GM23338 (cell line): ENCODE measurements at places on chromosomes 6 and 20.

DNA sequence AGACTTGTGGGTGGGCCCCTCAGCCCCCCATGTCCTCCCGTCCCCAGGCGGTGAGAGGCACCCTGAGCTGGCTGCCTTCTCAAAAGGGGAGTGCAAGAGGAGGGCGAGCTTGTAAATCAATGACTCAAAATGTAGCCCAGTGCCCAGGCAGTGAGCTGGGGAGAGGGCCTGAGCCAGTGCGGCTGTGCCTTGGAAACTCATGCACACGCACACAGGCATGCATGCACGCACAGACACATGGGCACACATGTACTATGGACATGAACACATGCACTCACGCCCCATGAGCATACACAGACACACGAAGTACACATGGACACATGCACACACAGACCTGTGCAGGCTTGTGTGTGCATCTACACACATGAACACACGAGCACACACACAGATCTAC lies 133.5 kb downstream of the TAF4 start:
- no peaks in the 10 kb centered on the region for H3K27me3 ChIP-seq
- no peak overlapping the region for H3K4me3 ChIP-seq
- DNase-seq, result no peak
- H3K36me3 ChIP-seq, result no peaks in the 10 kb centered on the region
- H3K27ac ChIP-seq, result no peak overlapping the region
- no peaks in the 10 kb centered on the region for H3K4me1 ChIP-seq

DNA sequence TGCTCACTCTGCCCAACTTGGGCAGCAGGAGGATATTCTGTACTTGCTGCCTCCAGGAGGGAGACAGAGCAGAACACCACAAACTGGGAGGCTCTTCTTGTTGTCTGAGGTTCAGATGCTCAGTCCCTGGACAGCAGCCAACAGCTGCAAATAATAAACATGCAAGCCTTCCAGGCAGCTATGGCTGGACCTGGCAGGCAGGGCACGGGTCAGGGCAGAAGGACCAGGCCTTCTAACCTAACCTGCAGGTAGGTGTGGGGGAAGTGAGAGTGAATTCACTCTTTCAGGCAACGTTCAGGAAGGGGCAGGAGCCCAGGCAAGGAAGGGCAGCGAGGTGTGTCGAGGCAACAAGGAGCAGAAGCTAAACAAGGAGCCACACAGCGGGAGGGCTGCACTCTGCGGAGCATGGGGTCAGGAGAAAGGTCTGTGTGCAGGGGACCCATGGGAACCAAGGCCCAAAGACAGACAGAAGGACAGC lies 31.5 kb downstream of the NINL start:
- no peak overlapping the region for H3K4me3 ChIP-seq
- H3K4me1 ChIP-seq, result peaks cover 19% of the 10 kb centered on the region
- no peak for DNase-seq
- H3K36me3 ChIP-seq, result no peaks in the 10 kb centered on the region

DNA sequence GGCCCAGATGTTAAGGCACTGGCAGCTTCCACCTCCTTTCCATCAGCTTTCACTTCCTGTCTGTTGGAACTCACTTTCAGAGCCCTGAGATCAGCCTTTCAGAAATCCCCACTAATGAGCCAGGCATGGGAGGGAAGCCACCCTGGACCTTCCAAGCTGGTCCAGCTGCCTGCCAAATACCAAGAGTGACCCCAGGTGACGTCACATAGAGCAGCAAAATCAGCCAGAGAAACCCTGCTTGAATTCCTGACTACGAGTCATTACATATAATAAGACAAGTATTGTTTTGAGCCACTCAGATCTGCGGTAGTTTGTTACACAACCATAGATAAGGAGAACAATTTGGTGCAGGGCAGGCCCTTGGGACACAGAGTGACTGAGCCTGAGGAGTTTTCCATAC lies 556.0 kb upstream of the JAG1 start:
- DNase-seq, result no peak
- H3K27me3 ChIP-seq, result no peaks in the 10 kb centered on the region
- H3K4me3 ChIP-seq, result no peak overlapping the region
- H3K27ac ChIP-seq, result no peak overlapping the region
- H3K36me3 ChIP-seq, result no peaks in the 10 kb centered on the region

GRCh38 chr6:144268794-144269349 lies 16.3 kb upstream of the UTRN start:
- DNase-seq, result no peak
- H3K4me3 ChIP-seq, result no peak overlapping the region
- no peak overlapping the region for H3K27ac ChIP-seq
- H3K36me3 ChIP-seq, result no peaks in the 10 kb centered on the region

DNA sequence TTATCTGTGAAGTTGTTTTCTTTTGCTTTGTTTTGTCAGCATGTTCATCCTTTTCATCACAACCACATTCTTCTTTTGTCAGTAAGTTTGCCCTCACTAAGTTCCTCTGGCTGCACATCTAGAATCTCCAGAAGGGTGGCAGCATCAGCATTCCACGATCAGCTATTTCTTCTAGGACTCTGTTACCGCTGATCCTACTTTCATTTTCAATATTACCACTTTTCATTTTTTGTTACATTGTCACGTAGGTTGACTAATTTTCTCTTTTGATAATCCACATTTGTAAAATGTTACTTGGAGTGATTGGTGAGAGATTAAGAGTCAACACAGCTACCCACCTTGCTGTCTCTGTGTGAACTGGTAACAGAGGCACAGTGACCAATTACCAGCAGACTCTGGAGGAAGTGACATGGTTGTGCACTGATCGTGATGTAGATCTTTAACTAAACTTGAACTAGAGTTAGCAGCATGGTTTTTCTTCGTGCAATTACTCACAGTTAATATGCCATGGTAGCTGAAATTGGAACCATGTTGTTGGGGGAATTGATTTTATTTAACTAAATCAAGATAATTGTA lies 307.9 kb upstream of the SLC35B3 start:
- no peak overlapping the region for H3K27ac ChIP-seq
- no peak for DNase-seq
- no peaks in the 10 kb centered on the region for H3K36me3 ChIP-seq

- no peak for DNase-seq
- H3K27me3 ChIP-seq, result no peaks in the 10 kb centered on the region
- no peaks in the 10 kb centered on the region for H3K4me1 ChIP-seq
- H3K27ac ChIP-seq, result no peak overlapping the region
- H3K36me3 ChIP-seq, result no peaks in the 10 kb centered on the region
Measured at GRCh38 chr6:164040994-164041393, 626.5 kb downstream of the QKI start.

GRCh38 chr6:135331002-135331401 lies 149.9 kb downstream of the MYB start:
- no peaks in the 10 kb centered on the region for H3K36me3 ChIP-seq
- DNase-seq, result no peak
- no peak overlapping the region for H3K4me3 ChIP-seq
- H3K27me3 ChIP-seq, result no peaks in the 10 kb centered on the region
- no peak overlapping the region for H3K27ac ChIP-seq

- H3K4me1 ChIP-seq, result peaks cover 17% of the 10 kb centered on the region
- peaks cover 5% of the 10 kb centered on the region; the same call in 1 of the 2 replicates for H3K27me3 ChIP-seq
- H3K4me3 ChIP-seq, result peak overlapping the region; percentile 46; the same call in 1 of the 2 replicates
- H3K36me3 ChIP-seq, result no peaks in the 10 kb centered on the region
Measured at GRCh38 chr20:46349035-46349741, 40.9 kb upstream of the CDH22 start.

DNA sequence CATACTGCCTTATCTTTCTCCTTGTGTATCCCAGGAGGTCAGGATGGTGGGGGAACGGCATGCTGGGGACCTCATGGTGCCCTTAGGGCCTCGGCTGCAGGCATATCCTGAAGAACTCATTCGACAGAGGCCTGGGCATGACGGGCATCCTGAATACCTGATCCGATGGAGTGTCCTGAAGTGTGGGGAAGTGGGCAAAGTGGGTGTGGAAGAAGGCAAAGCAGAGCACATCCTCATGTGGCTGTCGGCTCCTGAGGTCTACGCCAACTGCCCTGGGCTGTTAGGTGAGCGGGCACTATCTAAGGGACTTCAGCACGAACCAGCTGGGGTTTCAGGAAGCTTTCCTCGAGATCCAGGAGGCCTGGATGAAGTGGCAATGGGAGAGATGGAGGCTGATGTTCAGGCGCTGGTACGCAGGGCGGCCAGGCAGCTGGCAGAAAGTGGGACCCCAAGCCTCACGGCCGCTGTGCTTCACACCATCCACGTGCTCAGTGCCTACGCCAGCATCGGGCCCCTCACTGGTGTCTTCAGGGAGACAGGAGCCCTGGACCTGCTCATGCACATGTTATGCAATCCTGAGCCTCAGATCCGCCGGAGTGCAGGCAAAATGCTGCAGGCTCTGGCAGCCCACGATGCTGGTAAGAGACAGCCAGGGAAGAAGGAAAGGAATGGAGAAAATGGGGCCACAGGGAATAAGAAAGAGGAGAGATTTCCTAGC lies 2.4 kb downstream of the CUL9 start:
- H3K4me3 ChIP-seq, result no peak overlapping the region
- no peak overlapping the region for H3K27ac ChIP-seq
- no peak for DNase-seq
- H3K27me3 ChIP-seq, result no peaks in the 10 kb centered on the region

GRCh38 chr6:125183391-125183790 lies 29.8 kb downstream of the TPD52L1 start:
- no peak overlapping the region for H3K27ac ChIP-seq
- no peaks in the 10 kb centered on the region for H3K4me1 ChIP-seq
- no peak overlapping the region for H3K4me3 ChIP-seq

- H3K4me3 ChIP-seq, result no peak overlapping the region
- H3K4me1 ChIP-seq, result peaks cover 44% of the 10 kb centered on the region
- H3K27ac ChIP-seq, result no peak overlapping the region
- no peaks in the 10 kb centered on the region for H3K27me3 ChIP-seq
- no peak for DNase-seq
Measured at GRCh38 chr6:1832844-1833787, 223.4 kb downstream of the FOXC1 start.

DNA sequence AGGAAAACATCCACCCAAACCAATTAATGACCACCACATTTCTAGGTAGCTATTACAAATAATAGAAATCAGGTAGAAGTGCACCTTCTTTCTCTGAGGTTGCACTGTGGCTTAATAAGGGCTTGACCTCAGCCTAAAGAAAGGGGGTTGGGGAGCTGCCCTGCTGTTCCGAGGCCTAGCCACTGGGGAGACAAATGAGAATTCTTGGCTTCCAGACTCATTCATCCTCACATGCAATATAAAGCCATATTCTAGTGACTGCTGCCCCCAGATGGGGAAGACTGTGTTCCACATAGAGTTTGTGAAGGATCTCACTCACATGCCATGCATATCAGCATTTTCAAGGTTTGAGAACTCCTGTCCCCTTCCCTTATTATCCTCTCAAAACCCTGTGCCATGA lies 22.9 kb downstream of the SAYSD1 start:
- H3K36me3 ChIP-seq, result no peaks in the 10 kb centered on the region
- no peak overlapping the region for H3K4me3 ChIP-seq
- no peaks in the 10 kb centered on the region for H3K27me3 ChIP-seq
- H3K4me1 ChIP-seq, result peaks cover 10% of the 10 kb centered on the region
- DNase-seq, result peak; percentile 82

DNA sequence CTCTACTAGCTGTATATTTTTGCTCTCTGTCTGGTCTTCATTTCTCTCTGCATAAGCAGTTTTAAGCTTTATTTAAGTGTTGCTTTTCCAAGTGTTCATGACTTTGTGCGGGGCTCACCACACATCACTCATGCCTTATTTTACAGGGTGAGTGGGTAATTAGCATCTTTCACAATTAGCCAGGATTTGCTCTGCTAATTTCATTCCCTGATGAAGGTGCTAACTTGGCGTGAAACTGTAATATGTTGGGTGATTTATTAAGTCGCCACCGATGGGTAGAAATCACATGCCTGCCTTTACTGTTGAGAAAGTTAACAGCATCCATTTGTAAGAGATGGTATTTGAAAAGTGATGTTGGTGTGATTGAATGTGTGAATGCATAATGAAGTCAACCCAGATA lies 44.7 kb downstream of the DEFB114 start:
- no peak overlapping the region for H3K4me3 ChIP-seq
- no peak overlapping the region for H3K27ac ChIP-seq
- no peak for DNase-seq
- H3K4me1 ChIP-seq, result peaks cover 45% of the 10 kb centered on the region

DNA sequence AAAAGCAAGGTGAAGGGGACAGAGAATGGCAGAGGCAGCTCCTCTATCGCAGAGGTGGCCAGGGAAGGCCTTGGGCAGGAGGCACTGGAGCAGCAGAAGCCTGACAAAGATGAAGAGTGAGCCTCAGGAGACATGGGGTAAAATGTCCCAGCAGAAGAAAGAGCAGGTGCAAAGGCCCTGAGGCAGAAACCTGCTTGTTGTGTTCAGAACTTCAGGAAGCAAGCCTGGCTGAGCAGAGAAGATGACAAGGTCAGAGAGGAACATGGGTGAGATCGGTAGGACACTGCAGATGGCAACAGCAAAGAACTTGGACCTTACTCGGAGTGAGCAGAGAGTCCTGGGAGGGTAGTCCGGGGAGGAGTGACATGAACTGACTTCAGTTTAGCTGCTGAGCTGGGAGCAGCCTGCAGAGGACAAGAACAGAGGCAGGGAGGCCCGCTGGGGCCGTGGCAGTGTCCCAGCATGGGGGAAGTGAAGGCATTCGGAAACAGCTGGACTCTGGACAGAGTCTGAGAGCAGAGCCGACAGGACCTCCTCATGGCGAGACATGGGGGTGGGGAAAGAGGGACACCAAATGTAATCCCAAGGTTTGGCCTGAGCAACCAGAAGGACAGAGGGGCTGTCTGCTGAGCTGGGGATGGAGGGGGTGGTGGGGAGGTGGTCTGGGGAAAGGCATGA lies 106.3 kb downstream of the PREX1 start:
- no peak overlapping the region for H3K27ac ChIP-seq
- no peaks in the 10 kb centered on the region for H3K36me3 ChIP-seq
- DNase-seq, result no peak
- H3K4me3 ChIP-seq, result no peak overlapping the region
- peaks cover 5% of the 10 kb centered on the region; the same call in 1 of the 2 replicates for H3K4me1 ChIP-seq
- H3K27me3 ChIP-seq, result no peaks in the 10 kb centered on the region

- peaks cover 27% of the 10 kb centered on the region for H3K4me1 ChIP-seq
- H3K4me3 ChIP-seq, result no peak overlapping the region
- no peaks in the 10 kb centered on the region for H3K36me3 ChIP-seq
- no peaks in the 10 kb centered on the region for H3K27me3 ChIP-seq
- no peak for DNase-seq
- no peak overlapping the region for H3K27ac ChIP-seq
Measured at GRCh38 chr20:13877793-13878192, 93.0 kb downstream of the NDUFAF5 start.

GRCh38 chr6:35510916-35511561 lies 1.7 kb downstream of the TULP1 start:
- H3K4me3 ChIP-seq, result peak overlapping the region; percentile 65
- H3K4me1 ChIP-seq, result peaks cover 45% of the 10 kb centered on the region
- DNase-seq, result no peak
- peaks cover 34% of the 10 kb centered on the region for H3K27me3 ChIP-seq

- H3K4me3 ChIP-seq, result peak overlapping the region; percentile 100
- H3K27me3 ChIP-seq, result no peaks in the 10 kb centered on the region
- H3K36me3 ChIP-seq, result peaks cover 45% of the 10 kb centered on the region
- no peak for DNase-seq
- H3K27ac ChIP-seq, result no peak overlapping the region
Measured at GRCh38 chr20:2468581-2469407, 1.8 kb downstream of the SNRPB start.

GRCh38 chr20:6686171-6686570 lies 81.3 kb upstream of the BMP2 start:
- H3K36me3 ChIP-seq, result no peaks in the 10 kb centered on the region
- H3K27me3 ChIP-seq, result no peaks in the 10 kb centered on the region
- H3K4me3 ChIP-seq, result no peak overlapping the region
- H3K27ac ChIP-seq, result no peak overlapping the region

- H3K36me3 ChIP-seq, result no peaks in the 10 kb centered on the region
- peak; percentile 6 for DNase-seq
- H3K27me3 ChIP-seq, result no peaks in the 10 kb centered on the region
- no peak overlapping the region for H3K27ac ChIP-seq
Measured at GRCh38 chr6:6474170-6474920, 114.2 kb upstream of the LY86 start.

GRCh38 chr6:162058281-162058875 lies 669.2 kb downstream of the PRKN start:
- no peaks in the 10 kb centered on the region for H3K36me3 ChIP-seq
- H3K4me1 ChIP-seq, result no peaks in the 10 kb centered on the region
- H3K27ac ChIP-seq, result no peak overlapping the region
- no peak overlapping the region for H3K4me3 ChIP-seq
- no peaks in the 10 kb centered on the region for H3K27me3 ChIP-seq
